Lung (tissue), 17 donors: ENCODE measurements at places on chromosomes 7 and 10. TPM values are rescaled to one million over a fixed set of nuclear protein-coding genes. Genes with fewer than 3 reads are reported as not detected.

- no peaks in the 10 kb centered on the region for H3K4me1 ChIP-seq
- H3K36me3 ChIP-seq: no peaks in the 10 kb centered on the region
- H3K27me3 ChIP-seq: no peaks in the 10 kb centered on the region
- H3K4me3 ChIP-seq: no peak overlapping the region
Observed at GRCh38 chr10:86169066-86169465, 197.5 kb downstream of the GRID1 start.

DNA sequence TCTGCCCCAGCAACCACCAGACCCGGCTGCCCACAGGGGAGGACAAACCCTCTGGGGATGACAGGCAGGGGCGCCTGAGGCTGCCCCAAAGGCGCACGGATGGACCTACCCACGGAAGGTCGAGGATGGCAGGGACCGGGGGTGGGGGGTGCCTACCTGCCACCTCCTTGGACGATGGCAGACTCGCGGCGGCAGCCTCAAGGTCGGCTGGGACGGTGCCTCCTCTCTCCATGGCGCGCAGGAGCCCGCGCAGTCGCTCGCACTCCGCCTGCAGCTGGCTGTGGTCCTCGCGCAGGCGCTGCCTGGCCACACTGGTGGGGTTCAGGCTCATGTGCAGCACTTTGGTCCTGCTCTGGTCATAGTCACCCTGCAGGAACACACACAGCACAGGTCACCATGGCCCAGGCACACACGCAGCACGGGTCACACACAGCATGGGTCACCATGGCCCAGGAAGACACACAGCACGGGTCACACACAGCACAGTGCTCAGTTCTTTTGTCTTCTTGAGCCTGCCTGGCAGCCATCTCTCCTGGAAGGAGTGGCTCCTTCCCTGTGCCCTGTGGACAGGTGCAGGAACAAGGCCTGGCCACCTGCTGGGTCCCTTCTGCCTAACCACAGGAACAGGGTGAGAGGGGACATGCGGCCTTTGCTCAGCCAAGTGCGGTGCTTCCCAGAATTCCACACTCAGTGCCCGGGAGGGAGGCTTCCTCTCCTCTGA, 266.6 kb downstream of the ELFN1 start:
- no peak for DNase-seq
- H3K27ac ChIP-seq: no peak overlapping the region
- H3K4me1 ChIP-seq: no peaks in the 10 kb centered on the region
- no peak overlapping the region for H3K4me3 ChIP-seq

The ZNF727 gene
- total RNA-seq: 4.4 TPM

The FEZF1 gene
- total RNA-seq: 0.18 TPM

DNA sequence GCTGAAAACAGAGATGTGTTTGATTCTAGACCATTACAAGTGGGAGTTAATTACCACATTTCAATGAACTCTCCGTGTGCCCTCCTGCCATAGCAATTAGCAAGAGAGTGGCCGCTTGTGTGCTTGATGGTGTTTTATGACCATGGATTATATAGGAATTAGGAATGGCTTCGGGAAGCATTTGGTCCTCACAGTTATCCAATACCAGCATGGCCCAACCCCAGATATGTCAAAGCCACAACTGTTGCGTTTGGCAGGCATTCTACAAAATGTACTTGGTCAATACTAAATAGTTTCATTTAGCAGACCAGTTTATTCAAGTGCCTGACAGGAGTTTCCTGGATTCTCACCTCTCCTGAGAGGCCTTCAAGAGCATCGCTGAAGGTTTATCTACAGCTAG, 509.0 kb upstream of the GALNT17 start:
- no peaks in the 10 kb centered on the region for H3K36me3 ChIP-seq
- H3K27ac ChIP-seq: no peak overlapping the region
- no peak overlapping the region for H3K4me3 ChIP-seq
- H3K4me1 ChIP-seq: peaks cover 16% of the 10 kb centered on the region

DNA sequence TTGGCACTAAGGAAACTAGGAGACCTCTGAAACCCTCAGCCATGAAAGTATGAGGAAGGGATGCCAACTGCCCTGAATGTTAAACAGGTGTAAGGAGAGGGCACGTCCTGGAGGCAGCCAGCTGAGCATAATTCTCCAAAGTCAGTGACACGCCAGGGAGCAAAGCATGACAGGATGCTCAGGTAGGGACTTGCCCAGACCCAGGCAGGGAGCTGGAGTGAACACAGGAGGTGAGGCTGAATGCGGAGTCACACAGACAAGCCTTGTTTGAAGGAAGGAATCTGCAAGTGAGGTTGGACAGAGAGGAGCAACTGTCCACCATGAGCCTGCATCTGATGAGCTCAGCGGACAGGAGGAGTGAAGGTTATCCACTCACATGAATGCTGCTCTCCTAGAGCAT, 41.5 kb downstream of the KLRG2 start:
- no peak for DNase-seq
- H3K36me3 ChIP-seq: no peaks in the 10 kb centered on the region
- no peaks in the 10 kb centered on the region for H3K27me3 ChIP-seq

GRCh38 chr10:51321980-51322379, 247.7 kb downstream of the PRKG1 start:
- no peaks in the 10 kb centered on the region for H3K4me1 ChIP-seq
- H3K36me3 ChIP-seq: no peaks in the 10 kb centered on the region
- H3K27ac ChIP-seq: no peak overlapping the region
- no peaks in the 10 kb centered on the region for H3K27me3 ChIP-seq
- H3K4me3 ChIP-seq: no peak overlapping the region

- no peaks in the 10 kb centered on the region for H3K36me3 ChIP-seq
- DNase-seq: no peak
- H3K4me1 ChIP-seq: no peaks in the 10 kb centered on the region
- no peak overlapping the region for H3K4me3 ChIP-seq
- H3K27ac ChIP-seq: no peak overlapping the region
Observed at GRCh38 chr7:149808311-149808710, 29.9 kb upstream of the ZNF862 start.

- no peaks in the 10 kb centered on the region for H3K4me1 ChIP-seq
- no peaks in the 10 kb centered on the region for H3K27me3 ChIP-seq
- H3K27ac ChIP-seq: no peak overlapping the region
- no peaks in the 10 kb centered on the region for H3K36me3 ChIP-seq
- no peak for DNase-seq
Observed at GRCh38 chr7:93980744-93981479, 23.2 kb downstream of the BET1 start.

DNA sequence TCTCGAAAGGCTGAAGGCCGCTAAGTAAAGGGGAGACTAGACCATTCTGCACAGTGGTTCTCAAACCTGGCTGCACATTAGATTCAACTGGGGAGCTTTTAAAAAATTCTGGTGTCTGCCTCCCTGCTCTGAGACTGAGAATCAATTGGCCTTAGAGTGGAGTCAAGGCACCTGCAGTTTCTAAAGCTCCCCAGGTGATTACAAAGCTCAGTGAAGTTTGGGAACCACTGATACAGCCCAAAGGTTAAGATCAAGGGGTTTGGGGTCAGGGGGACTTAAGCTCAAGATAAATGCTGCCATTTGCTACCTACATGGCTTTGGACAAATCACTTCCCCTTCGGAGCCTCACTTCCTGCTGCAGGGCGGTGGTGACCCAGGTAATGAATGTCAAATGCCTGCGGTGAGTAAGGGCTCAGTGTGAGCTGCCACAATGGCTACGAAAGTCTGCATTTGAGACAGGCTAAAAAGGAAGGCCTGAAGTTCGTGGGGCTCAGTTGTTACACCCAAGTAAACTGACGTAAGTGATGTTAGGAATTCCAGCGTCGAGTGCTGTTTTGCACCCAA, 72.3 kb downstream of the TLL2 start:
- no peaks in the 10 kb centered on the region for H3K27me3 ChIP-seq
- peak; percentile 60 for DNase-seq
- H3K4me3 ChIP-seq: no peak overlapping the region
- no peaks in the 10 kb centered on the region for H3K36me3 ChIP-seq

The ADRA2A gene
- total RNA-seq: 9.8 TPM

The ERVW-1 gene
- 0.25 TPM for total RNA-seq

GRCh38 chr10:80407812-80408241, 524 bp upstream of the PRXL2A start:
- no peaks in the 10 kb centered on the region for H3K27me3 ChIP-seq
- H3K4me1 ChIP-seq: peaks cover 12% of the 10 kb centered on the region
- no peaks in the 10 kb centered on the region for H3K36me3 ChIP-seq
- peak overlapping the region; percentile 93 for H3K27ac ChIP-seq
